ENCODE measurements at places on chromosomes 2 and 18. TPM values are rescaled to one million over a fixed set of nuclear protein-coding genes. Genes with fewer than 3 reads are reported as not detected.

RASGRP3 gene
- total RNA-seq = not detected

TXNDC2 gene
- not detected for total RNA-seq

L3MBTL4 gene
- 0.59 TPM for total RNA-seq

ARHGAP25 gene
- 4.1 TPM for total RNA-seq

FBXO41 gene
- total RNA-seq = 3.7 TPM

DSG1 gene
- not detected for total RNA-seq

CELF4 gene
- total RNA-seq = 3.7 TPM

PMAIP1 gene
- 131 TPM for total RNA-seq

IL1RL1 gene
- total RNA-seq = not detected

TSPYL6 gene
- total RNA-seq = not detected

ACKR3 gene
- total RNA-seq = 3.8 TPM

POU3F3 gene
- total RNA-seq = not detected

OSBPL1A gene
- 48.3 TPM for total RNA-seq

RFTN2 gene
- 3.4 TPM for total RNA-seq

MEP1B gene
- total RNA-seq = not detected

LRATD1 gene
- total RNA-seq = 1.3 TPM

CD8B2 gene
- not detected for total RNA-seq

ACTR3 gene
- total RNA-seq = 133 TPM

LCT gene
- total RNA-seq = not detected

CHRNA1 gene
- total RNA-seq = not detected

EPB41L3 gene
- total RNA-seq = 44.2 TPM

DPP10 gene
- total RNA-seq = 15.6 TPM

HES6 gene
- total RNA-seq = 52.2 TPM

NEU2 gene
- total RNA-seq = not detected

C1QL2 gene
- total RNA-seq = 0.28 TPM

POTEC gene
- not detected for total RNA-seq

PCBP1 gene
- total RNA-seq = 52.6 TPM

ALKAL2 gene
- 2.6 TPM for total RNA-seq

SERPINB10 gene
- total RNA-seq = not detected

TTR gene
- not detected for total RNA-seq

NT5DC4 gene
- not detected for total RNA-seq

FAM136A gene
- 87.1 TPM for total RNA-seq

PROKR1 gene
- 2.8 TPM for total RNA-seq

UGT1A3 gene
- not detected for total RNA-seq

FBLN7 gene
- 0.38 TPM for total RNA-seq

SOWAHC gene
- total RNA-seq = 27.1 TPM

RPRM gene
- total RNA-seq = 92.3 TPM

APLF gene
- total RNA-seq = 2.1 TPM

STK11IP gene
- 26.6 TPM for total RNA-seq

LIPG gene
- total RNA-seq = 5.5 TPM

TBR1 gene
- total RNA-seq = 0.37 TPM

ATP8B1 gene
- total RNA-seq = 1.4 TPM

SLC11A1 gene
- not detected for total RNA-seq

Measured in H7 (cell line).